ENCODE measurements at places on chromosomes 5 and 9.

DNA sequence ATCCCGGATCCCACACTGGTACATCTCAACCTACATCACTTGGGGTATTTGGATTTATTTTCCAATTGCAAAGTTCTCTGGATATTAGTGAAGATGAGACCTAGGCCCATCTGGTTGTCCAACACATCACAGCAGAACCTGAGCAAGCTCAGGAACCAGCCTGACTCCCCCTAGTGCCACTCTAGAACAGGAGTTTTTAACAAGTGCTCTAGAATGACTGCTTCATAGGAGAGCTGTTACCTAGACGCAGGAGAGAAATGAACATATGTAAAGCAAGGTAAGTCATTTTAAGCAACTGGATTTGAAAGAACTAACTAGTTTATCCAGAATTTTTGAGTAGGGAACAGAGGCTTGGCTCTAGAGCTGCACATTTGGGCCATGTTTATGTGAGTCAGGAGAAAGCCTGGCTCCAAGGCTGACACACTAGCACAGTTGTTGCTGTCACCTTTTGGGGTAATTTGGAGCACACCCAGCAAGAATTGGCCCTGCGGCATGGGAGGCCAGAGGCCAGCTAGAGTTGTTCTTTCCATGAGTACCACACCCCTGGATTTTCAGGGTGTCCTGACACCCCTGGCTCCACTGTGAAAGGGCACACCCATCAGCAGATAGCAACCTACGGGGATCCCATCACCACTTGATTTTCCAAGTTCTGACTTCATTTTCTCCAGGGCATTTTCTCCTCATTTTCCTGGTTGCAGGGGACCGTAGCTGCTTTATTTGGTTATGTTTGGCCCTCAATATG is 110.9 kb upstream of the LPAR1 start:
- DNase-seq = no peak

- no peak for DNase-seq
Measured at GRCh38 chr5:73751254-73751914, 125.4 kb downstream of the ARHGEF28 start.

DNA sequence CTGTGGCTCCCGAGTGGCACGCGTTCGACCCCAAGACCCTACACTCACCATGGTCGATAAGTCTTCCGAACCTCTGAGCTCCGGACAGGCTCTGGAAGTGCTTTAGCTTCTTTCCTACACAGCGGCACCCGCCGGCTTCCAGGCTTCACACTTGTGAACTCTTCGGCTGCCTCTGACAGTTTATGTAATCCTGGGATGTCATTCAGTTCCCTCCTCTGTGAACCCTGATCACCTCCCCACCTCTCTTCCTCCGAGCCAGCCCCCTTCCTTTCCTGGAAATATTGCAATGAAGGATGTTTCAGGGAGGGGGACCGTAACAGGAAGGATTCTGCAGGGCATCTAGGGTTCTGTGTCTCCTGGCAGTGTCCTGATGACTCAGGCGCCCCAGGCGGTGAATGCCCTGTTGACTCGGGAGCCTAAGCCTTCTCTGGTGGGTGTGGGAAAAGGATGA is at the start of gene CD14:
Gene CD14, minus strand, starts transcription at position 155 of the 451 bp plus-strand sequence. Its CDS starts 104 bp downstream, at position 51.
- no peak for DNase-seq

DNA sequence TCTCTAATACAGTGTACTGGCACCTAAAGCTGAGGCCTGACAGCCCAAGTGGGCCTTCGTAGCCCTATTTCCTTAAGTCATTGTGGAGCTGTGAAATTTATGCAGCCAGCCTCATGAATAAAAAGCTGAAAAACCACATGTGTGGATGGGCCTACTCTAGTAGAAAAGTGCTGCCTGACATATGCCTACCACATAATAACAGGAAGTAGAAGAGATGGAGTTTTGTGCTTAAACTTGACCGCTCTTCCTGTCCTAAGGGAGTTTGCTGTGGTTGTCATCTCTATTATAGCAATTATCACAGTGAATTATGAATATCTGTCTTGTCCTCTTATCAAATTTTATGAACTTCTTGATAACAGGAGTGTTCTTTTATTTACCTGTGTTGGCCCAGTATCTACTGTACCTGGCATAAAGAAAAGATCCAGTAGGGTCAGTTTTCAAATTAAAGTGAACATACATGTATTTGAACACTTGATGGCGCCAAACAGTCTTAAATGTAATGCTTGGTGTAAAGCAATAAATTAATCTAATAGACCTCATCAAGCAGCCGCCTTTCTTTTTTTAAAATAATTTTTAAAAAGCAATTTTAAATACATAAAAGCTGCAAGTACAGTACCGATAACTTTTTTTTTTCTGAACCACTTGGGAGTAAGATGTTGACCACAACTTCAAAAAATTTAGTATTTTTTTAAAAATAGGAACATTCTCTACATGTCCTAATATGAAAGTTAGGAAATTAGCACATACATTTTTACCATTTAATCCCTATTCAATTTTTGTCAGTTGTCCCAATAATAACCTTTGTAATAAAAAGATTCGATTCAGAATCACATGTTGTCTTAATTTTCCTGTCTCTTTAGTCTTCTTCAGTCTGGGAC is 51.0 kb downstream of the FKTN start:
- peak; percentile 11 for DNase-seq

- no peak for DNase-seq
Measured at GRCh38 chr9:136565086-136565714, 19.4 kb upstream of the NOTCH1 start.

DNA sequence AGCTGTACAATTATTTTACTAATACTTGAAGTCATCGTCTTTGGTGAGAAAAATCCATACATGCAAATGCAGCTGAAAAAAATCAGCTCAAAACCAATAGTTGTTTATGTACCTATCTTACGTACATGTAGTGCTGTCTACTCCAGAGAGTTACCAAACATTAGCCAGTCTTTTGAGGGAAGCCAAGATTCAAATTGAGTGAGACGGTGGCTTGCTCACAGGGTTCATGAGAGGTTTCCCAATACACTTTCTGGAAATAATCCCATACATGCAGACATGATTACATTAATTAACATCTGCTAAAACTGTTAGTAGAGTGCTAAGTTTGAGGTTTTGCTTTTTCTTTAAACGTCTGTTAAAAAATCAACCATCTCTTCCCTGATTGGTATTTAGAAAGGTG is 2.3 kb downstream of the C9orf72 start:
- no peak for DNase-seq

DNA sequence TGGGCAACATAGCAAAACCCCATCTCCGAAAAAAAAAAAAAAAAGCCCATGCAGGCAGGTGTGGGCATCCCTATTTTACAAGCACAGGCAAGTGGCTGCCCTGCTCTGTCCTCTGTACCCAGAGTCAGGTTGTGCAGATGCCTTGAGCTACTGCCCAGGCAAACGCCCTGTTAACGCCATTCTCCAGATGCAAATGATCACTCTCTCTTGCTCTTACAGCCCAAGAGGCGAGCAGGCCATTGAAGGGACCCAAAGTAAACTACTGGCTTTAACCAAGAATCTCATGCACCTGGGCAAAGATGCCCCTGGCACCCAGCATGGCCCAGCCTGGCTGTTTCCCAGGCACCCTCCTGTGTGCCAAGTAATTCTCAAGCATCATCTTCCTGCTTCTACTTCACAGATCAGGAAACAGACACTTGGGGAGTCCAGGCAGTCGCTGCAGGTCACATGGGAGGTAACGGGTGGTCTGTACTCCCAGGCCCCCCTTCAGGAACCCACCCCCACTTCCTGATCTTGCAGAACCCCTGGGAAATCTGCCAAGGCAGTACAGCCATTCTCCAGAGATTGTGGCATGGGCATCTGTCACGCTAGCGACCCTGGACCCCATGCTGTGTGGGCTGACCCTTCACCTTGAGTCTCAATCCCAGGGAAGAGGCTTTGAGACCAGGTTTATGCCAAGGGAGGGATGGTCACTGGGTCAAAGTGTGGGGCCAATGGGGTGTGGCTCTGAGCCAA is 14.2 kb downstream of the EEIG1 start:
- no peak for DNase-seq

DNA sequence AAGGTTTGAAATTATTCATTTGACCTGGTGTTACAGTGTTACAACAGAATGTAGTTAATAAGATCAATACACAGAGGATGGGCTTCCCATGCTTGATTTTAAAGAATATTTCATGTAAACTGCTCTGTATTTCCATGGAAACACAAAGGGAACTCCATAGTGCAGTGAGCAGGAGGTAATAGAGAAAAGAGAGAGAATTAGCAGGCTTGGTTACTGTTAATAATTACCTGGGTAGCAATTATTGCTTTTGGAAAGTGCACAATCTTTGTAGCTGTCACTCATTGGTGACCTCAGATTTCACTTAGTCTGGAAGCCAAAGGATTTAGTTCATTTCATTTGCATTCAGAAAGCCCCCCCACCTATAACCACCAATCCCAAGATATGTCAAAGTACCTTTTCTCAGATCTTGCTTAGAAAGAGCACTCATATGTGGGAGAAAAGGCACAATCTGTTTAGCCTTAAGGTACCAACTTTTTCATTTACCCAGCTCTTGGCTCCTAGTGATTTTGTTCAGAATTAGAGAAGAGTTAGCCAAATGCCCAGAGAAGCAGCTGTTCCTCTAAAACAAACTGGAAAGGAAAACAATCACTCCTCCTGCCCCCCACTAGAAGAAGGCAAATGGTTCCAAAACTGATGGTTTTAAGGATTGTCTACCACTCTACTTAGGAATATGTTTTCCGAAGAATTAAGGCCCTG is 234.5 kb upstream of the SLC24A2 start:
- no peak for DNase-seq

- no peak for DNase-seq
Measured at GRCh38 chr5:148382961-148383360, 797 bp upstream of the FBXO38 start.

DNA sequence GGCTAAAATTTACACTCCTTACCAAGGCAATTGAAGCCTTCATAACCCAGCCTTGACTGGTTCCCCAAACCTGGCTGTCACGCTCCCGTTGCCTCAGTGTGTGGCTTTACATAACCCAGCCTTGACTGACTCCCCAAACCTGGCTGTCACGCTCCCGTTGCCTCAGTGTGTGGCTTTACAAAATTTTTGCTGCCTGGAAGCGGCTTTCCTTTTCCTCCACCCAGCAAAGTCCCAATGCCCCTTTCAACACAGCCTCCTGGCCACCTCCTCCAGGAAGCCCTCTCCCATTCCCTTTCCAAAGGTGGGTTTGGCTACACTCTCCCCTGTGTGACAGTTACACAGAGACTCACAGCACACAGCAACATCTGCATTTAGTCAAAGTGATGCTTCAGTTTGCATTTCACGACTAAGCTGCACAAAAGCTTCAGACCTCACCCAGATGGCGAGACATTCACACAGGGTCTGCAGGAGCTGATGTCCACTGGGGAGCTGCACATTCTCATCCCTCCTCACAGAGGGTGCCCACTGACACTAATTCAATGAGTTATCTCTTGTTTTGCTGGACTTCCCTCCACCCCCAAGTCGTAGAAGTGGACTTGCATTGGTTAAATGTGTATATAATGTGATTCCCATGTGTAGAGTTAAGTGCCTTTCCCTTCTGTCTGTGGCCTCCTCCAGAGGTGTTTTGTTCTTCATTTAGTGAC is 156.6 kb upstream of the PHYKPL start:
- no peak for DNase-seq

DNA sequence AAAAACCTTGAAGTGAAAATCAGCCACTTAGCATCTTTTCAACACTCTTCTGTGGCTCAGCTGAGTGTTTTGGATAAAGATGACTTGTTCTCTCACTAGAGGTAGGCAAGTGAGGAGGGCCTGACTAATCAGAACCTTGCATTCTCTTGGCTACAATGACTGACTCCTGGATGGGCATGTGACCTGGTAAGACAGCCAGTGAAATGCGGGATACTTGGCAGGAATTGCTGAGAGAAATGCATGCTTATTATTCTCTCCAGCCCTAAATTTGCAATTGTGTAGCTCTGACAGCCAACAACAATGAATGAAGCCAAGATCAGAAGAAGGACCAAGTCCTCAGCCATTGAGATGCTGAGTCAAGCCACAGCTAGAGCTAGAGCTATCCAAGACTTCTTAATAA is 490.5 kb upstream of the ZNF608 start:
- DNase-seq = no peak

GRCh38 chr5:128674837-128675446 is 136.9 kb upstream of the FBN2 start:
- DNase-seq = peak; percentile 48

GRCh38 chr5:55711507-55712022 is 559 bp downstream of the SLC38A9 start:
- DNase-seq = no peak

- DNase-seq = no peak
Measured at GRCh38 chr5:11903614-11904264, 507 bp downstream of the CTNND2 start.

GRCh38 chr5:28132151-28132550 is 1093.8 kb upstream of the CDH9 start:
- no peak for DNase-seq

GRCh38 chr5:77957-78804 is 13.8 kb upstream of the PLEKHG4B start:
- DNase-seq = peak; percentile 30

GRCh38 chr5:98519571-98519970 is 253.9 kb upstream of the RGMB start:
- DNase-seq = peak; percentile 85

- no peak for DNase-seq
Measured at GRCh38 chr5:95610546-95610945, 9.3 kb upstream of the GPR150 start.

DNA sequence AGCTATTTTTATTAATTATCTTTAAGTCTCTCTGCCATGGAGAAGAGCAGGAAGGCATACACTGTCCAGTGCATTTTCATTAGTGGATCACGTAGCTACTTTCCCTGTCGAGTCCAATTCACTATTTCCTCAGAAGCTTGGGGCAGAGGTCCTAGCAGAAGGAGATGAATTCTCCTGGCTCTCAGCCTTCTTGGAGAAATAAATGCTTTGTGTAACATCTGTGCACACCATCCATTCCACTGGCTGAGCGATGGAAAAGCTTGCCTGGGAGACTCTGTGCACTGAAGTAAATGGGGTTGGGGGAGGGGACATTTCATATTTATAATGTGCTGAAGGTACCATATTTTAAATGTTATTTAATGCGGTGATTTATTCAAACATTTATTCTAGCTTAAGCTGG is 23.4 kb downstream of the PROP1 start:
- no peak for DNase-seq

GRCh38 chr9:124088476-124088837 is 76.9 kb downstream of the LHX2 start:
- DNase-seq = no peak

DNA sequence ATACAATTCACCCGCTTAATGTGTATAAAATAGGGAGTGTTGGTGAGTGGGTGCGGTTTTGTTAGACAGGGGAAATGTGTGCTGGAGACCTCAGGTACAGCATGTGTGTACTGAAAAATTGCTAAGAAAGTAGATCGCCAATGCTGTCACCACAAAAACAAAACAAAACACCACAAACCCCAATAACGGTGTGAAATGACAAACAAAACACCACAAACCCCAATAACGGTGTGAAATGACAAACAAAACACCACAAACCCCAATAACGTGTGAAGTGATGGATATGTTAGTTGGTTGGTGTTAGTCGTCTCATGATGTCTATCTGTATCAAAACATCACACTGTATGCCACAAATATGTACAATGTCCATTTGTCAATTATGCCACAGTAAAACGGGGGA is 14.2 kb upstream of the GFPT2 start:
- no peak for DNase-seq

GRCh38 chr5:6899221-6899620 is 186.0 kb downstream of the TENT4A start:
- no peak for DNase-seq

- peak; percentile 45 for DNase-seq
Measured at GRCh38 chr5:153565822-153566221, 75.4 kb downstream of the GRIA1 start.
